ENCODE measurements at places on chromosomes 1 and 21. TPM values are rescaled to one million over a fixed set of nuclear protein-coding genes. Genes with fewer than 3 reads are reported as not detected.

CHIA gene
- total RNA-seq = not detected

CCDC27 gene
- total RNA-seq = not detected

LRRN2 gene
- total RNA-seq = not detected

TEX38 gene
- total RNA-seq = not detected

CAPN9 gene
- not detected for total RNA-seq

GPR25 gene
- not detected for total RNA-seq

RHCE gene
- 1.0 TPM for total RNA-seq

RIMS3 gene
- total RNA-seq = 0.45 TPM

MASP2 gene
- 0.82 TPM for total RNA-seq

GJA9 gene
- total RNA-seq = not detected

ABCA4 gene
- total RNA-seq = not detected

OPRD1 gene
- total RNA-seq = 6.9 TPM

KRTAP11-1 gene
- total RNA-seq = not detected

SPATA45 gene
- not detected for total RNA-seq

ATAD3C gene
- total RNA-seq = not detected

PGLYRP4 gene
- total RNA-seq = not detected

C1QTNF12 gene
- 7.0 TPM for total RNA-seq

SYCP1 gene
- total RNA-seq = not detected

LEMD1 gene
- total RNA-seq = 6.8 TPM

VHLL gene
- total RNA-seq = 0.19 TPM

OR10J1 gene
- total RNA-seq = not detected

OR2L2 gene
- 0.29 TPM for total RNA-seq

CCDC24 gene
- 6.9 TPM for total RNA-seq

CR1L gene
- total RNA-seq = not detected

HEYL gene
- total RNA-seq = not detected

CBR3 gene
- total RNA-seq = 17.4 TPM

UHMK1 gene
- 46.7 TPM for total RNA-seq

TMPRSS15 gene
- 35.2 TPM for total RNA-seq

KDM1A gene
- 149 TPM for total RNA-seq

WNT9A gene
- 0.83 TPM for total RNA-seq

KLHDC7A gene
- total RNA-seq = 0.03 TPM

PTPN7 gene
- total RNA-seq = not detected

CNIH3 gene
- total RNA-seq = 11.2 TPM

SPRR2G gene
- not detected for total RNA-seq

DCST2 gene
- total RNA-seq = 0.19 TPM

JAM2 gene
- total RNA-seq = not detected

KCNJ6 gene
- total RNA-seq = 0.03 TPM

LIN28A gene
- not detected for total RNA-seq

CYP4Z1 gene
- total RNA-seq = not detected

NECTIN4 gene
- total RNA-seq = 0.27 TPM

PTGER3 gene
- total RNA-seq = not detected

CIART gene
- total RNA-seq = 0.40 TPM

TEDDM1 gene
- not detected for total RNA-seq

ATP1A4 gene
- total RNA-seq = not detected

PLPP3 gene
- 9.6 TPM for total RNA-seq

HIPK1 gene
- 13.7 TPM for total RNA-seq

CRYBG2 gene
- 0.03 TPM for total RNA-seq

LAMC1 gene
- 440 TPM for total RNA-seq

ESPN gene
- 12.2 TPM for total RNA-seq

DHDDS gene
- total RNA-seq = 31.8 TPM

FTCD gene
- 0.05 TPM for total RNA-seq

S100B gene
- total RNA-seq = 62.9 TPM

IL20 gene
- not detected for total RNA-seq

SLC1A7 gene
- 0.19 TPM for total RNA-seq
